Caudate nucleus (tissue), 63 donors: ENCODE measurements at places on chromosomes 5 and 9.

DNA sequence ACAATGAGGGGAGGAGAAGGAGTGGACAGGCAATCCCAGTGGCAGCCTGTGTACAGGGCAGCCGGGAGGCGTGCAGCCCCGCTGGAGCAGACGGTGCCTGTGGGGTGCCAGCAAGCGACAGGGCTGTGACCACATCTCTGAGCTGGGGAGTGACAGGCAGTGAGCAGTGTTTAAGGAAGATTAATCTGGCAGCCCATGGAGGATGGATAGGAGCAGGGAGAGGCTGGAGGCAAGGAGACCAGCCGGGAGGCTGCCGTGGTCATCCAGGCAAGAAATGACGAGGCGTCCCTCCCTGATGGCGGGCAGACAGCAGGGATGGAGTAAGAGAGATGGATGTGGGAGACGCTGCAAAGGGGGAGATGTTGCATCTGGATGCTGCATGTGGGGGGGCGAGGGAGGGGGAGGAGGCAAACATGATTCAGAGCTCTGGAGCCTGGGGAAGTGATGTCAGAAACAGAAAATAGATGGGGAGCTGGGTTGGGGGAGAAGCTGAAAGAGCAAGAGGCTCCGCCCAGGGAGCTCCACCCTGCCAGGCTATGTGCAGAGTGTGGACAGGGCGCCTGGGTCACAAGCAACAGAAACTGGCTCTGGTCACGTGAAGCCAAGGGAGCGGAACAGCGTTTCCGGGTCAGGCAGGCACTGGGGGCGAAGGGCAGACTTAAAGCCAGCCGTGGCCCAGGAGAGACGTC, 12.6 kb downstream of the UNC5A start:
- DNase-seq, result no peak

DNA sequence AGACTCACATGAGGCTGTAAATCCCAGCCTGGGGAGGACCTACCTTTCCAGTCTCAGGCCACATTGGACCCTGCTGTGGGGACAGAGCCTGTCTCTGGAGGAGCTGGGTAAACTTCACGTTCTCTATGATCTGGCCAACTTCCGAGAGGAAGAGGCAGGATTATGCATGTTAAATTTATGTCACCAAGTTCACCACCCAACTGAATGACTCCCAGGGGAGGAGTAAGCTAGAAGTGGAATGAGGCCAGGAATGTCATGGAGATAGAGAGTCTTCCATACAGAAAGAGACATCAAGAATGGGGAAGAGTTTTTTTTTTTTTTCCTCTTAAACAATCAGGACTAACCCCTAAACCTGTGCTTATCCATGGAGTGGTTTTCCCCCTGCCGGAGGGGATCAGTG, 90.3 kb upstream of the PALM2AKAP2 start:
- no peak for DNase-seq

DNA sequence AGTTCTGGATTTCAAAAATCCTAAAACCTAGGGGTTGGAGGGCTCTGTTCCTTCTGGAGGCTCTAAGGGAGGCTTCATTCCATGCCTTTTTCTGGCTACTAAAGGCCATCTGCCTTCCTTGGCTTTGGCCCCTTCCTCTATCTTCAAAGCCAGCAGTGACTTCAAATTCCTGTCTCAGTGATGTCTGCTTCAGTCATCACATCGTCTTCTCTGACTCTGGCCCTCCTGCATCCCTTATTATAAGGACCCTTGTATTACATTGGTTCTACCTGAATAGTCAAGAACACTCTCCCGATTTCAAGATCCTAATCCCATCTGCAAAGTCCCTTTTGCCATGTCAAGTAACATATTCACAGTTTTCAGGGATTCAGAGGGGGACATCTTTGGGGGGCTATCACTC, 60.3 kb downstream of the GNA14 start:
- no peak for DNase-seq

GRCh38 chr9:124312290-124313265, 54.8 kb downstream of the NEK6 start:
- no peak for DNase-seq

DNA sequence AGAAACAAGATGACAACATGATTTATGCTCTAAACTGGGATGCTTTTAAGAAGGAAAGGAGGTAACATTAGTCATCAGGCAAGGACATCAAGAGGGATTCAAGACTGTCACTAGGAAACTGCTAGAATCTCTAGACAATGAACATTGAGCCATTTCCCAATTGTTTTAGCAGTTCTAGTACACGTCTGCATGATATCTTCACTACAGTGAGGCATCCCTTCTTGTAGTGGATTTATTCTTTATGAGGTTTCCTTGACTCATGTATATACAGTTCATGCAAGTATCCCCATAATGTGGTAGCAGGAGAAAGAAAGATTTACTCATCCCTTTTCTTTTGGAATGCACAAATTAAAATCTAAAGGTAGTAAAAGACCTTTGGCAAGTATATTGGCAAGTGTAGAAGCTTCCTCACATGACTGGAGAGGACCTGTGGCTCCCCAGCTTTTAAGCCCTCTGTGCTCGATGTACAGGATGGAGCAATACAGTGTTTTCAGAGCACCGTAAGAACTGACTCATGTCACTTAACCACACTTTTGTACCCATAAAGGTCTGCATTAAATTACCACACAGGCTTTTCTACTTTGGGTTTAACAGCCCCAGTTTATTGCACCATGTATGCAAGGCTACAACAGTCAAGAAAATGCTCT, 335.9 kb downstream of the SEMA5A start:
- no peak for DNase-seq

DNA sequence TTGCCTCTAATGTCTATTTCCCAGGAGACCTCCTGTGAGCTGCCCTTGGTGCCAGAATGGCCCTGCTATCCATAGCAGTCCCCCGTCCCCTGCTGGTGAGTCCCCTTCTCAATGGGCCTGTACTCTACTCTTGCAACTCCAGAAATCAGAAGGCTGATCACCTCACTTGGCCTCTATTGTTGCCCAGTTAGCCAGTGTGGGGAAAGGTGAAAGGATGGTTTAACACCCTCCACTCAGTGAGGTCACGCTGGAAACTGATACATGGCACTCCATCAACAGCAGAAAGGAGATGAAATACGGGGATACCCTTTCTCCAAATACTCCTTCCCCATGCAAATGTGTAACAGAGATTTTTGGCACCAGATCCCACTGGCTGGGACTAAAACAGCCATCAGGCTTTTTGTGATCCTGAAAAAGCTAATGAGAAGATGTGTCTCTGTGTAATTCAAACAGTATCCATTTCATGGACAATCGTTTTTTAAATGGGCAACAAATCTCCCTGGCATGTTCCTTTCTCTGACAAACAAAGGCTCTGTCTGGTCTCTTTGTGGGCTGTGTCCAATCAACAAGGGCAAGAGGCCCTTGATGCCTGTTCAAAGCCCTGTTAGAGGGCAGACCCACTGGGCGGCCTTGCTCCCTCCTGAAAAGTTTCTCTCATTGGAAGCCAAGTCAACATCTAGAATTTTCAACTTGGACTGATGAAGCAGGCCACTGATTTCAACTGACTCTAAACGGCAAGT, 343.7 kb downstream of the SPOCK1 start:
- no peak for DNase-seq

DNA sequence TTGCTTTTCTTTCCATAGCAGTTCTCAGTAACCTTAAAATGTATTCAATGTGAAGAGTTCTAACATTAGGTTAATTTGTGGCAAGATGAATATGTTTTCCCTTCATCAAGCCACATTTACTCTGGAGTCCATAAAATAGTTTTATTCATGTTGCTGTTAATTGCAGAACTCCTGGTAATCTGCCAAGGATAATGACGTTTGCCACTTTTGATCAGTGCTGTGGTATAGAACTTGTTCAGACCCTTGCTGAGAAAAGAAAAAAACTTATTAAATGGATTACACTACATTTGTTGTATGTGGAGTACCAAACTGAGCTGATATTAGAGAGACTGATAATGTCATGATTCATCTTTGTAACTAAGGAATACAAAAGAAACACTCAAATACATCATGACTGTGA, 212.4 kb upstream of the DMAC1 start:
- no peak for DNase-seq

DNA sequence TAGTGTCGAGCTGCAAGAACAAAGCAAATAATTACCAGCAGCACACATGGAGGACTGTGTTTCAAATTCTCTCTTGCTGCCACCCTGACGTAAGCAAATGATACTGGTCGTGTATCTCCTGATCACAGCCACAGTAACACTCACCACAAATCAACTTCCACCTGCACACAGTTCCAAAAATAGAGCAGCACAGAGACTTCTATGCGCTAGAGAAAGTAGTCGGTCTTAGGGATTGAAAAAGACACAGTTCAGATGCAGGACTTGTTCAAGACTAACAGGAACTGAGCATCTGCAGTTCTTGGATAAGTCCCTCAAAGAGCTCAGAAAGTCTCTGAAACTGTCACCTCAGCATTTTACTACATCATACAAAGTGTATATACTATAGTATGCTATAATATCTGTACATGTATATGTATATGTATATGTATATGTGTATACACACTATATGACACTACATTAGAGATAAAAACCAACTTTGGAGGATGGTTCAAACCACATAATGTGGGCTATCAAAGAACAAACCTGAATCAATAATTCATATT, 279.0 kb downstream of the GLIS3 start:
- no peak for DNase-seq

GRCh38 chr5:1737790-1738405, 61.7 kb downstream of the MRPL36 start:
- no peak for DNase-seq

DNA sequence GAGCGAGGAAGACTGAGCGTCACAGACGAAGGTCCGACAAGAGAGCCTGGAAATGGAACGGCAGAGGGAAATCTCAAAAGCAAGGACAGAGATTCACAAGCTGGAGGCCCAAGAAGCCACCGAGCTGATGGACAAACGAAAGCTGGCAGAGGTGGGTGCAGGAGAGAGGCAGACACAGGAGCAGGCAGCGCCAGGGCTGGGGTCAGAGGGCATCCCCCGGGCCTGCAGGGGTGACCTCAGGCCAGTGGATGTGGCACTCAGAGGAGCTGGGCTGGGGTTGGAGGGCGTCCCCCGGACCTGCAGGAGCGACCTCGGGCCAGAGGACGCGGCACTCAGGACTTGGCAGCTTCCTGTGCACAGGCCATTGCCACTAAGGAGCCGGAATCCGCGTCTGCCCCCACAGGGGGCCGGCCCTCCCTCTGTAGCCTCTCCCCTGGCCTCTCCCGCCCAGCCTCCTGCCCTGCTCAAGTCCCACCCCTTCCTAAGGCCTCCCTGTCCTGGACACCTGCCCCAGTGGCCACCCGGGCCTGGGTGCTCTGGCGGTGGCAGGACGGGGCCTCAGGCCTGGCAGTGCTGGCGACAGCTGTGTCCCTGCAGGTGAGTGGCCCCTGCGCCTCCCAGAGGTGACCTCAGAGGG, 40.4 kb downstream of the EXD3 start:
- DNase-seq, result no peak
